ENCODE measurements at places on chromosomes 1 and 21.

DNA sequence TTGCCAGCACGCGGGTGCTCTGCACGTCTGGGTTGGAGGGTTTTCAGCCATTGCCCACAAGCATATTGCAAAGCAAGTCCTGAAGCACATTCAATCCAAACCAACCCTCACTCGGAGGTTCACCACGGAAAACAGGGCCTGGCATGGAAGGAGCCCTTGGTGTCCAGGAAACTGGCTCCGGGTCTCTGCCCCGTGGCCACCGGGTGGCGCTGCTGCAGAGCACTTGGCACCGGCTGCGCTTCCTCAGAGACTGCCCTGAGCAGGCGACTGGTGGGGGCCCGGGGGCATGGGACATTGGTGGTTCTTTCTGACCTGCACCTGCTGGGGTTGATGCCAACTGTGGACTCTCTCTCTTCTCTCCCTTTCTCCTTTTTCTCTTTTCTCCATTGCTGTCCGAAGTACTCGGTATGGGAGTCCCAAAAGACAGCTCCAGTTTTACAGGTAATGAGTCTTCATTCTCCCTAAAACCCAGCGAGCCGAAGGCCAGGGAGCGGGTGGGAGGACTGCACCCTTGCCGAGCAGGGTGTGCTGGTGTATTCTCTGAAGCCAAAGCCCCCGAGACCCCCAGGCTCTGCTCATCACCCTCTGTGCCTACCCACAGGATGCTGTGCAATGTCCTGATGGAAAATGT is 4.1 kb upstream of the KCNAB2 start:
- no peak for DNase-seq

GRCh38 chr21:30014886-30015285 is 75.1 kb upstream of the GRIK1 start:
- no peak for DNase-seq

DNA sequence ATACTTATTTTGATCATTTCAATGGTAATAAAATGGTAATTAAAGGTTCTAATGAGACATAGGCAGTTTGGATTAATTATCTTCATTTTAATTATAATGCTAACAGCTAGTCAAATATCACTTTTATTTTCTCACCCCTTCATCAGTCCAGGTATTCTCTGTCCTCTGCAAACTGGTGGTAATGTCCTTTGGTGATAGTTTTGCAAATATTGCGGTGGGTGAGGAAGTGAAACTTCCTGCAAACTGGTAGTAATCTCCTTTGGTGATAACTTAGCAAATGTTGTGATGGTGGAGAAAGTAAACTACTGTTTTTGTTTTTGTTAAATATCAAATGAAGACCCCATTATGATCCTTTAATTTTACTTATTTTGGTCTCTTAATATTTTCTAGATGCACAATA is 209.0 kb downstream of the AMY1C start:
- DNase-seq = no peak

DNA sequence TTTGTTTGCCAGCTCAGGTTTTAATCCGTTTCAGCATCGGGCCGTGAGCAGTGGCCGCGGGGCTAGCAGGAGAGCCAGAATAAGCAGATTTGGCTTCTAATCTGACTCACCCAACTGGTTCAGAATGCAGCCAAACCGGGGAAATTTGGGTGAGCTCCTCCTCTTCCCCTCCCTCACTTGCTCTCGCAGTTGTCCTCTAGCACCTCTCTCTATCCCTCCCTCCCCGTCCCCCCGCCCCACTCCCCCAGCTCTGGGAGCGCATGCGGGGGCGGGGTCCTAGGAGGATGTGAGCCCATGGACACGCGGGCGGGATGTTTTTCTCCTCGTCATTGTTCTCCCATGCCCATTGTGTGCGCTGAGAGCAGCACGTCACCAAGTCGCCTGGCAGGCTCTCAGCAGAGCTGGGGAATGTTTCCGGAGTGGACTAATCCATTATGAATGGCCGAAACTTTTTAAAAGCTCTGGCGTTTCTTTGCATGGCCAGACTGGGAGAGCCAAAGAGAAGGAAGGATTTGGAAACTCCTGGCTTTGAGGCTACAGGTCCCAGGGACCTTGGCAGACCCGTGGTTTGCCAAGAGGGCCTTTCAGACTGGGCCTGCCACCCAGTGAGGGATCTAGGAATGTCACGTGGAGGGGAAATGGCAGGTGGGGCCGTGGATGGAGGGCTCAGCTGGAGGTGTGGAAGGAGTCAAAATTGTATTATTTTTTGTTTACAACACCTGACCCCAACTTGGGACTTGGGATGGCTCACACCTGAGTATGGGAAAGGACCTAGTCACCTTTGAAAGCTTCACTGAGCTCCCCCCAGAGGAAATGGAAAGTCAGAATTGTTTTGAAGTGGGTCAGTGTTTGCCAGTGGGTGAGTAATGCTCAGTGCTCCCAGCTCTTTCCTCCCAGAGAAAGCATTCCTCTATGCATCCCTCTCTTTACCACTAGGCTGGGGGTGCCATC is 39.2 kb downstream of the CDK18 start:
- peak; percentile 42 for DNase-seq
